Activated CD4-positive, alpha-beta T cell treated with anti-CD3 and anti-CD28 coated beads, Interleukin-2, amount 10 ng/mL, durations not matched to agents 24 days and 14 days (primary cell): ENCODE measurements at places on chromosomes 4 and X.

GRCh38 chrX:11464380-11464779 lies 171.2 kb downstream of the AMELX start:
- no peaks in the 10 kb centered on the region for H3K36me3 ChIP-seq
- H3K4me3 ChIP-seq: no peak overlapping the region
- H3K4me1 ChIP-seq: no peaks in the 10 kb centered on the region
- no peak for DNase-seq
- no peak overlapping the region for H3K27ac ChIP-seq
- H3K27me3 ChIP-seq: no peaks in the 10 kb centered on the region

DNA sequence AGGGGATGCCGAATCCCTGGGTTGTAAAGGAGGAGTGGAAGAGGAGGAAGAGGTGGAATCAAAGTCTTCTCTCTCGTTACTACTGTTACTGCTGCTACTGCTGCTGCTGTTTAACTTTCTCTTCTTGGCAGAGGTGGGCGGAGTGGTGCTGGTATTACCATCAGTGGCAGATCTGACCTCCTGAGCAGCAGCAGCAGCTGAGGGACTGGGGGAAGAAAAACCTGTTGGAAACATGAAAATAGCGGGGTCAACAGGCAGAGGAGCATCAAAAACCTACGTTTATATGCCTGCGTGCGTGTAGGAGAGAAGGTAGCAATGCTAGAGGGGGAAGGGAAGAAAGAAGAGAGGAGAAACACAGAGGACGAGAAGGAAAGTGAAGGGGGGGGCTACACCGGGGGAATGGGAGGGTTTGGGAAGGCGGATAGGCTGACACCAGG lies 339 bp downstream of the CUL4B start:
- H3K36me3 ChIP-seq: peaks cover 11% of the 10 kb centered on the region
- peaks cover 21% of the 10 kb centered on the region for H3K4me1 ChIP-seq
- peak; percentile 82 for DNase-seq
- H3K27ac ChIP-seq: peak overlapping the region; percentile 99
- no peaks in the 10 kb centered on the region for H3K27me3 ChIP-seq
- H3K4me3 ChIP-seq: peak overlapping the region; percentile 99

DNA sequence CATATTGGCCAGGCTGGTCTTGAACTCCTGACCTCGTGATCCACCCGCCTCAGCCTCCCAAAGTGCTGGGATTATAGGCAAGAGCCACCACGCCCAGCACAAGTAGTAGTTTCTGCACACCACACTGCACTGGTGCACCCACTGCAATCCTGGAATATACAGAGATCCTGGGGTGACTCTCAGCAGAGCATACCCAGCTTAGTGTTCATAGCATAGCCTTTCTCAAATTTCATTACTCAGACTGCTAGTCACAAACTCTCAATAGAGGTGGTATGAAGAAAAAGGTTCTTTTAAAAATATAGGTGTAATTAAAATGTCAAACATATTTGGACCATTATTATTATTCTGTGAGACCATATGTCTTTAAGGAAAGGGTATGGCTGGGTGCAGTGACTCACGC lies 6.2 kb upstream of the ARHGAP10 start:
- peaks cover 41% of the 10 kb centered on the region for H3K27me3 ChIP-seq
- no peaks in the 10 kb centered on the region for H3K36me3 ChIP-seq
- no peak overlapping the region for H3K27ac ChIP-seq
- H3K4me1 ChIP-seq: no peaks in the 10 kb centered on the region

DNA sequence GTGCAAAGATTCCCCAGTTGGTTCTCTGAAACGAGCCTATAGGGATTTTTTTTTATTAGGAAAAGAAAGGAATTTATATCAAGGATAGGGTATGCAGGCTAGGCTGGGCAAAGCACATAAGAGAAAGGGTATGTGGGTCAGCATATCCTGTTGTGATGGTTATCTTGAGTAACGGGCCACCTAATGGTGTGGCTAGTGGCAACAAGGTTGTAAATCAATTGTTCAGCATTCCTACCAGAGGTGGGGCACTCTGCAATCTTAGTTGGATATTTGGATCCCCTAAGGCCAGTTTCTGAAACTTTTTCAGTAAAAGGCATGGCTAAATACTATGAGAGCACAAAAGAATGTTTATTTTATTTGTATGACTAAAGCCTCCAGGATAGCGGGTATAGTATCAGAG lies 42.7 kb downstream of the DCAF12L1 start:
- no peaks in the 10 kb centered on the region for H3K4me1 ChIP-seq
- no peaks in the 10 kb centered on the region for H3K36me3 ChIP-seq
- no peak for DNase-seq
- no peaks in the 10 kb centered on the region for H3K27me3 ChIP-seq
- no peak overlapping the region for H3K27ac ChIP-seq

GRCh38 chrX:80266979-80267378 lies 153.3 kb upstream of the TENT5D start:
- no peaks in the 10 kb centered on the region for H3K4me1 ChIP-seq
- H3K27me3 ChIP-seq: no peaks in the 10 kb centered on the region
- H3K36me3 ChIP-seq: no peaks in the 10 kb centered on the region
- DNase-seq: no peak
- no peak overlapping the region for H3K27ac ChIP-seq
- no peak overlapping the region for H3K4me3 ChIP-seq

GRCh38 chr4:98027827-98028226 lies 115.4 kb downstream of the STPG2 start:
- H3K36me3 ChIP-seq: no peaks in the 10 kb centered on the region
- no peak for DNase-seq
- H3K4me1 ChIP-seq: no peaks in the 10 kb centered on the region
- no peak overlapping the region for H3K4me3 ChIP-seq
- H3K27me3 ChIP-seq: no peaks in the 10 kb centered on the region

GRCh38 chr4:123014038-123014437 lies 91.6 kb upstream of the NUDT6 start:
- peaks cover 15% of the 10 kb centered on the region for H3K36me3 ChIP-seq
- no peak overlapping the region for H3K4me3 ChIP-seq
- DNase-seq: no peak
- H3K4me1 ChIP-seq: no peaks in the 10 kb centered on the region
- no peaks in the 10 kb centered on the region for H3K27me3 ChIP-seq
- no peak overlapping the region for H3K27ac ChIP-seq

DNA sequence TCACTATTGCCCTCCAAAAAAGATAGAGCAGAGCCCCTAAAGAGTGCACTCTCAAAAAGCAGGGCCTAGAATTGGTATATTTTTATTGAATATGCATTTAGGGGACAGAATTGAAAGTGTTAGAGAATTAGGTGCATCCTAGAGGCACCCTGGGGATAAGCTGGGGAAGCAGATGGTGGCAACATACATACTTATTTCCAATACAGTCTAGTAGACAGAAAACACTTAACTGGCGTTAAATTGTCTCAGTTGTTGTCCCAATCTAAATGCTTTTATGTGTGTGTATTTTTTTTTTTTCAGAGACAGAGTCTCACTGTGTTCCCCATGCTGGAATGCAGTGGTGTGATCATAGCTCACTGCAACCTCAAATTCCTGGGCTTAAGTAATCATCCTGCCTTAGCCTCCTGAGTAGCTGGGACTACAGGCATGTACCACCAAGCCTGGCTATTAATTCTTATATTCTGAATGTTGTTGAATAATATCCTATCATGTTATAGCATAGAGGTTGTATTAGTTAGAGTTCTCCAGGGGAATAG lies 481.8 kb downstream of the GRXCR1 start:
- no peak overlapping the region for H3K4me3 ChIP-seq
- H3K27me3 ChIP-seq: no peaks in the 10 kb centered on the region
- H3K4me1 ChIP-seq: no peaks in the 10 kb centered on the region
- H3K36me3 ChIP-seq: no peaks in the 10 kb centered on the region
- no peak overlapping the region for H3K27ac ChIP-seq
- no peak for DNase-seq

GRCh38 chr4:85151371-85151770 lies 184.9 kb upstream of the WDFY3 start:
- no peak for DNase-seq
- H3K4me3 ChIP-seq: no peak overlapping the region
- no peaks in the 10 kb centered on the region for H3K4me1 ChIP-seq
- H3K36me3 ChIP-seq: no peaks in the 10 kb centered on the region
- no peak overlapping the region for H3K27ac ChIP-seq

GRCh38 chr4:179268791-179269190 lies 1826.6 kb upstream of the AGA start:
- DNase-seq: no peak
- no peaks in the 10 kb centered on the region for H3K36me3 ChIP-seq
- H3K4me3 ChIP-seq: no peak overlapping the region
- H3K4me1 ChIP-seq: no peaks in the 10 kb centered on the region

GRCh38 chr4:17058536-17058915 lies 160.1 kb upstream of the LDB2 start:
- H3K27me3 ChIP-seq: no peaks in the 10 kb centered on the region
- no peak for DNase-seq
- H3K4me1 ChIP-seq: no peaks in the 10 kb centered on the region
- no peaks in the 10 kb centered on the region for H3K36me3 ChIP-seq

GRCh38 chrX:129686422-129686948 lies 31.7 kb upstream of the APLN start:
- H3K4me3 ChIP-seq: no peak overlapping the region
- peak; percentile 28 for DNase-seq
- no peaks in the 10 kb centered on the region for H3K36me3 ChIP-seq
